Right cardiac atrium (tissue), 5 donors: ENCODE measurements at places on chromosomes 7 and 10. TPM values are rescaled to one million over a fixed set of nuclear protein-coding genes. Genes with fewer than 3 reads are reported as not detected.
A peak's percentile ranks its signal among the peaks of the same experiment; 100 is the strongest.

DNA sequence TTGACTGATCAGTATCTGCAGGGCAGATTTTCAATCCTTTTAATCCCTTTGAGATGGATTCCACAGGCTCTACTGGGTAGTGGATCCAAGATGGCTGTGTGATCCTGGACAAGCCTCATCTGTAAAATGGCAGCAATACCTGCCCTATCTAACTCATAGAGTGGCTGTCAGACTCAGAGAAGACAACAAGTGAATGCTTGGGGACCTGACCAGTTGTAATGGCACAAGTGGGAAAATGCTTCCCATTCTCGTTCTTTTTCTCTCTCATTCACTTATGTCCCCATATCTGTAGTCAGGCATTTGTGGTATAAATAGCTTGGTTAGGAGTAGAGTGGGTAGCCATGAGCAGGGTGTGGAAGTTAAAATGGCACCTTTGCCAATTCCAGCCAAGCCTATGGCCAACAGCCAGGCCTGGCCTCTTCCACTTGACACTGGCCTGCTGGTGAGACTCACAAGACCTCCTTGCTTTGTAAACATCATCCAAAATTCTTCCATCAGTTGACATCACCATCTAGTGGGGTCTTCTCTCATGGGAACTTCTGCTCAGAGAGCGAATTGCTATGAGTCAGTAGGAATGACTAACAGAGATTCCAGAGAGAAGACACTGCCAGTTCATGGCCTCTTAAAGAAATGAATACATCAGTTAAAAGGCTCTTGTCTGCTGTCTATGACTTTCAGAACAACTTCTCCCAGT is 150.1 kb downstream of the PLPP4 start:
- no peak for DNase-seq

DNA sequence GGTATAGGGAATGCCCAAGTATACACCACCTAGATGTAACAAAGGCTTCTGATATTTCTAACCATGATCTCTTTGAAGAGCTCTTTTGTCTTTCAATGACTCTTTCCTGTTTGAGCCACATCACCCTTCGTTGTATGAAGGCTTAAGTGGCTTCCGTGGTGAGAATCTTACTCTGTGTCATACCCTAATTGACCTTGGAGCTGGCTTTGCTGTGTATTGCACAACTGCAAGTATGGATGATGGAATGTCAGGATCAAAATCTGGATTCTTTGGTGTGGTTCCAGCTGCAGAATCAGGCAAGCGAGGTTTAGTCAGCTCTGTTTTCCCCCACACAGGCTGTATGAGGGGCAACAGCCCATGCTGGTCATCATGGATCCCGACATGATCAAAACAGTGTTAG is 16.0 kb downstream of the CYP3A43 start:
- no peak for DNase-seq

DNA sequence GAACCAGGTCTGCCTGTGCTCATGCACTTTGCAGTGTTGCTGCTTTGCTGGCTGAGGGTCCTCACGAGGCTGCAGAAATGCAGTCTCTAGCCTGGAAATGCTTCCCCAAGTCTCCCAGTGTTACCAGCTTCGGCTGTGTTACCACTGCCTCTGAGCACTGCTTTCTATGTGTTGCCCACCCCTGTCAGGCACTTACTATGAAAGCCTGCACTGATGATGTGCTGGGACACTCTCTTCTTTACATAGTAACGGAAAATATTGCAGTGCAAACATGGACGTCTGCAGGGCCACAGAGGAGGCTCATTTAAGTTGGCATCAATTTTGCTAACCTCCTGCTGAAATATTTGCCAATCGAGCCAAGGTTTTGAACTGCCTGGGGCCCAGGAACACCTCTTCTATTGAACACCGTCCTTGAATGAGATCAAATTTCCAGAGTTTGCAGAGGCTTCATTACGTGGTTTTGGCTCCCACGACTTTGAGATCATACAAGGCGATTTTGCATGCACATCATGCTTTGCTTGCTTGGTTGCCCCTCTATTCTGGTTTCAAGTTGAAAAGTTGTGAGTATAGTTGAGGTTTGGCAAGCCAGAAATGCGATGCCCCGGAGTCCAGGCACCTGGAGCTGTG is 404.7 kb upstream of the PODXL start:
- DNase-seq = no peak

- no peak for DNase-seq
Observed at GRCh38 chr10:118106426-118106825, 59.7 kb upstream of the RAB11FIP2 start.

DNA sequence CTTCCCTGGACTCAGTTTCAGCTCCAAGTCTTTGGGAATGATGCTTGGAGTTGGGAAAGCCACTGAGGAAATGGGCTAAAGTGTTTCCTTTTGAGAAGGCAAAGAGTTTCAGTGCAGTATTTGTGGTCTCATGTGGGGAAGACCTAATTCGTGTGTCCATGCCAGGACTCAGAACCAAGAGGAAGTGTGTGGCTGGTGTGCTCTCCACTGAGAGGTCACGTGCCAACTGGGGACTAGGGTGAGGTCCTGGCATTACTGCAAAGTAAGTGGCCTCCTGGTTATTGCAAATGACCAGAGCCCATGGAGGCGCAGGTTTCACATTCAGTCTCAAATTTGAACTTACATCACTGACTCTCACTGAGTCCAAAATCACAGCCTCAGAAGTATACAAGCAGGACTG is 48.6 kb upstream of the ITPRID1 start:
- no peak for DNase-seq

DNA sequence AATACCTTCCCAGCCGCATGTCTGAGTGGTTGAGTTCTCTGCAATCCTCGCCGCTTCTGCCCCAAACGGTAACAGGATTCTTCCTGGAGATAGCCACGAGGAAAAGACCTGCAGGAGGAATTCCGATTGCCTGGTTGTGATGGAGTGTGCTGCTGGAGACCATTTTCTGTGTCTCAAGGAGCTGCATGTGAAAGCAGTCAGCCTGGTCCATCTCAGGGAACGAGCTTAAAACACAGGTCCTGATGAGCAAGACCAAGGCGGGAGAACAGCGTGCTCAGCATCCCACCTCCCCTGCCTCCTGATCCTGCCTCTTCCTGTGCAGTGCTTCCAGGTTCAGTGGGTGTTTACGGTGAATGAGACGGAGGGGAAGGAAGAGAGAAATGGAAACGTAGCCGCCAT is 26.5 kb downstream of the VIPR2 start:
- DNase-seq = no peak

GRCh38 chr10:3056280-3057037 is 10.9 kb upstream of the PFKP start:
- no peak for DNase-seq

GRCh38 chr7:76430836-76431235 is 6.1 kb downstream of the ZP3 start:
- no peak for DNase-seq

DNA sequence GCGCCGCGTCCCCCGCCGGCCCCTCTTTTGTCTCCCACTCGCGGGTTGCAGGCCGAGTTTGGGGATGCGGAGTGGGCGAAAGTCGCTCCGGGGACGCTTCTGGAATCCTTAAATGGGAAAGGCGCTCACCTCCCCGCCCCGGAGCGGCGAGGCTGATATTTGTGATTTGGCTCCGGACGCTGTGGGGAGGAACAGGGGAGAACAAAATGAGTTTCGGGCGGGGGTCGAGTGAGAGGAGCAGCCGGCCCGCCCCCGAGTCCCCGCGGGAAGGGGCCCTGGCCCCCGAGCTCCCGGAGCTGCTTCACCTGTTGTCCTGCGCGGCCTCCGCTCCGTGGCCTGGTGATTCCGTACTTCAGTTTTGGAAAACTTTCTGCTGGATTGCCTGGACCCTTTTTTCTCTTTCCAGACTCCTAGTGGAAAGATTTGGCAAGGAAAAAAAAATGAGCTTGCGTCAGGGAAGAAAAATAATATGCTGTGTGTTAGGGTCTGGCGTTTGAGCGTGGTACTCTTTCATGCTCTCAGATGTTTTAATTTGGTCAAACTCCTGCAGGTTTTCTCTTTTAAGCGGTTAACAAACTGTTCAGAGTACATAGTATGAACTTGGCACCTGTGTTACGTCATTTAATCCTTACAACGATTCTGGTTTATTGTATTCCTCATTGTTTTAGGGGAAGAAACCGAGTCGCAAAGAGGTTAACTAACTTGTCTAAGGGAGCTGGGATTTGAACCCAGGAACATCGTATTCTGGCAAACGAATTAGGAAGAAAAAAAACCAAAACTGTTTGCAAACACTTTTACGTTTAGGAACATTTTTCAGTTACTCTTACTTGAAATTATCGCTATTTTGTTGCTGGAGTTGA is 924 bp downstream of the BMPR1A start:
- peak; percentile 75 for DNase-seq

- no peak for DNase-seq
Observed at GRCh38 chr7:43954524-43955228, 28.4 kb downstream of the UBE2D4 start.

DNA sequence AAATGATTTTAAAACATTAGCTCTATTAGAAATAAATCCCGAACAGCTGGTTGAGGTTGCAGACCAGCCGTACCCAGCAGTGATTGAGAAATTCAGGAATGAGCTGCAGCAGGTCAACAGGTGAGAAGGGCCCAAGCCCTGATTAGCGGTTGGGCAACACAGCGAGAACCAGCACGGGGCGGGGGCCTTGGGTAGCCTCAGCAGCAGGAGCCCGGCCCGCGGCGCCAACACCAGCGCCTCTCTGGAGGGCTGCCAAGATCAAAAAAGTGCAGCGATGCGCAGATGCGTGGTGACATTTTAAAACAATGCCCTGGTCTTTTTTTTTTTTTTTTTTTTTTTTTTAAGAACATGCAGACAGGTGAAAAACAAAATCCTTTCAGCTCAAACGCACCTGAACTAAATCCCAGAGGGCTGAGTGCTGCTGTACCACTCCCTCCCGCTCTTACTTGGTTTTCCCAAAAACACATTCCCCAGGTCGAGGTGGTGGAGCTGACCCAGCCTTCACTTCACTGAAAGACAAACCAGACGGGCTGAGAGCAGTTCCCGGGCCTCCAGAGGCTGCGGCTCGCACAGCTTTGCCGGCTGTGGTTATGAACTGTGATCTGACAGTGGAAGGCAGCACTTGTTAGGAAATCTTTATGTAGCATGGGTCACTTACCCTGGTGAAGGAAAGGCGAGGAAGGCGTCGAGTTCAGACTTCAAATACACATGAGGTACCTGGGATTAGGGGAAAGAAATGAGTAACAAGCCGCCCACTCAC is 579.4 kb downstream of the SDK1 start:
- no peak for DNase-seq

DNA sequence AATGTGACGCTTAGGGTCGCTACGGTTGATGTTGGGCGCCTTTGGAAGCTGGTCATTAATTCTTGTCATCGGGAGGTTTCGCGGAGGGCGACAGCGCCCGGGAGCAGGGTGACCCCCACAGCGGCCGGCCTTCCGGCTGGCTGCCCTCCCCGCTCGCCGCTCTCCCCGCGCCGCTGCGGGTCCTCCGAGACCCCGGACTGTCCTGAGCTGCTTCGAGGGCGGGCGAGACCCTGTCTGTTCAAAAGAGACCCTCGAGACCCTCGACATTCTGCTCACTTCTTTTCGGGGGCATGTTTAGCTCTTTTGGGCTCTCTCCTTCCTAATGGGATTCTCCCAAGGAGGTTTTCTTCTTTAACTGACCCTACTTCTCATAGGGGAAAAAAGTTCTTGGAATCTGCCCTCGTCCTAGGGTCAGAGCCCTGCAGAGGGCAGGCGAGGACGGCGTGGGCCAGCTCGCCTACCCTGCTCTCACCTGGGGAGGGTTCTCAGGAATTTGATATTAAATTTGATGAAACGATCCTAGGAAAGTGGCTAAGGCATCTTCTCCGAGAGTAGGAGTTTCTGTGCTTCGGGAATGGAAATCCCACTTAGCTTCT is 257.0 kb downstream of the OTUD1 start:
- no peak for DNase-seq

DNA sequence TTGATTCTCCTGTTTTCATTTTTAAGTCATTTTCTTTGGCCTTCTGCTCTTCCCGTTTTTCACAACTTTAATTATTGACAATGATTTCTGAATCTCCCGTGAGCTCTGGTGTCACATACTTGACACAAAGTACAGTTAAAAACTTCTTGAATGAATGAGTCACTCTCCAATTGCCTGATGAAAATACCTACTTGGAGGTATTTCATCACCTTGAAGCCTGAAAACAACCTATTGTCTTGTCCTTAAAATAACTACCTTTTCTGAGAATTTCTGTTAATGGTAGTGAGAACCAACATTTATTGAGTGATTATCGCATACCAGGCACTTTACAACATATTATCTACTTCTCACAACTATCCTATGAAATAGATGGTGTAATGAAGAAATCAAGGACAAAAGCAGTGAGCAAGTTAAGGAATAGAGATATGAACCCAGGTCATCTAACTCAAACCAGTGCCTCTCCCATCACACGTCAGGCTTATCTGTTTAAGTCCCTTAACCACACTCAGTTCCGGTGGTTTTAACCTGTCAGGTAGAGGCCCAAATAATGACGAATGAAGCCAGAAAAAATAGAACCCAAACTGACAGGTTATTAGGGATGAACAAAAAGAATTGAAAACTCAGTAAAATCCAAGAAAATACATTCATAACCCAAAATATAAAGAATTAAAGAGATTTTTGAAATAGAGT is 11.6 kb downstream of the BET1 start:
- DNase-seq = no peak

DNA sequence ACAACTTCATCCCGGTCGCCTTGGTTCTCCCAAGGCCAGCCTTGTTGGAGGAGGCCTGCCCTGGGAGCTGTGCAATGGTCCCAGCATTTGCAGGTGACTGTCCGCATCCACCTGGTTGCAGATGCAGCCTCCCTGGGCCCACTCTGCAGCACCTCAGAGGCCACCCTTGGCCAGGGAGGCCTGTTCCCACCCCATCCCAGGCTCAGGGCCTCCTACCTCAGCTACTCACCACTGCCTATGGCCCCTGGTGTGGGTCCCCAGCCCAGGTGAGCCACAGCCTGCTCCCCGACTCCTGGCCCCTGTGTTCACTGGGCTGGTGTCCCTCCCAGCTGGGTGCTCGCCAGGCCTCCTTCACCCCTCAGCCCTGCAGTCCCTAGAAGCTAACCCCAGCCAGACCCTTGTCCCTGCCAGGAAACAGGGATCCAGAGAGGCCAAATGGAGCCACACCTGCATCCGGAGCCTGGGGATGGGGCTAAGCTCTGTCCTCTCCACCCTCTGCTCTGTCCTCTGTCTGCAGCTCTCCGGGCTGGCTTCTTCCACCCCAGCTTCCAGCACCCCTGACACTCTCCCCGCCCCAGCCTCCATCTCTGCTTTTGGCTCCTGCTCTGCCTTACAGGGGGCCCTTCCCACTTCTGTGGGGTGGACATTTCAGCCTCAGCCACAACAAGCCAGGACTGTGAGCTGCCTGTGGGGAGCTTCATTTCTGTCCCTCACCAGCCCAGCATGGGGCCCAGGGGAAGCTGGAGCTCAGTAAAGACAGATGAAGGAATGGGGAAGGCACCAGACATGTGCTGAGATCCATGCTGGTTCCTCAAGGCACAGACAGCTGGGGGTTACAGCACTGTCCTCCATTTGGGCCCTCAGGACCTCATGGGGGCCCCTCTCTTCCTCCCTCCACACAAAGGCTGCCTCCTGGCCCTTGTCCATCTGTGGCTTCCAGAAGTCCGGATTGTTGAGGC is 35.6 kb upstream of the ANTXRL start:
- no peak for DNase-seq

- DNase-seq = no peak
Observed at GRCh38 chr7:28766359-28766758, 191.8 kb downstream of the TRIL start.

GRCh38 chr10:48684463-48684791 is 246 bp upstream of the WDFY4 start:
- DNase-seq = no peak

STRA8 gene
- not detected for total RNA-seq

DNA2 gene
- 2.4 TPM for total RNA-seq

TSPAN33 gene
- 17.8 TPM for total RNA-seq

DOCK1 gene
- total RNA-seq = 20.8 TPM

CPSF4 gene
- total RNA-seq = 17.9 TPM

ADIRF gene
- total RNA-seq = 72.1 TPM

RPEL1 gene
- total RNA-seq = not detected

TBX20 gene
- 254 TPM for total RNA-seq
